ENCODE measurements at places on chromosomes 2 and 18.

- DNase-seq, result peak; percentile 92
Measured at GRCh38 chr2:180040146-180040925, 33.2 kb upstream of the CWC22 start.

DNA sequence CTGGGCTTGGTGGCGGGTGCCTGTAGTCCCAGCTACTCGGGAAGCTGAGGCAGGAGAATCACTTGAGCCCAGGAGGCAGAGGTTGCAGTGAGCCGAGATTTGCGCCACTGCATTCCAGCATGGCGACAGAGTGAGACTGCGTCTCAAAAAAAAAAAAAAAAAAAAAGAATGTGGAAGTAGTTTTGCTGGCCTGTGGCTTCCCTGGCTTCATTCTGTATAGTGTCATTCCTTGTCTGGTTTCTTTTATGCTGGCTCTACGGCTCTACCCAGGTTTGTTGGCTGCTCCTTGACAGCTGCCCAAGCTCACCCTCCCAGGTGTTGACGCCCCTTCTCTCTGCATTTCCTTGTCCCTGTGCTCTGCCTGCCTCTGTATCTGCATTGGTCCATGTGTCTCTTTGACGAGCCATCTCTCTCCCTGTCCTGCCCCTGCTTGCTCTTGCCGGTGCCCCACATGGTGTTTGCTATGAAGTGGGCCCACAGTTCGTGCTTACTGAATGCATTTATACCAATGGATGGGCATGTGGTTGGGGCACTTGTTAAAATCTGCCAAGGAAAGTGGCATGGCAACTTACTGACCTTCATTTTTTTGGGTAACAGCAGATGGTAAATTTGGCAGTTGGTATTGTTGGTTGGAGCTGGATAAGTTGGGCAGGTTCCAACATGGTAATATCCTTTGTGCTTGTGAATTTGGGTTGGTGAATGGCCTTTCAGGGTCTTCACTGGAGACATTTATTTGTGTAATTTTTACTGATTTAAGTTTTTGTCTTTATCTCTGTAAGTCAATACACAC, 113.9 kb downstream of the MAP4K4 start:
- DNase-seq, result no peak

DNA sequence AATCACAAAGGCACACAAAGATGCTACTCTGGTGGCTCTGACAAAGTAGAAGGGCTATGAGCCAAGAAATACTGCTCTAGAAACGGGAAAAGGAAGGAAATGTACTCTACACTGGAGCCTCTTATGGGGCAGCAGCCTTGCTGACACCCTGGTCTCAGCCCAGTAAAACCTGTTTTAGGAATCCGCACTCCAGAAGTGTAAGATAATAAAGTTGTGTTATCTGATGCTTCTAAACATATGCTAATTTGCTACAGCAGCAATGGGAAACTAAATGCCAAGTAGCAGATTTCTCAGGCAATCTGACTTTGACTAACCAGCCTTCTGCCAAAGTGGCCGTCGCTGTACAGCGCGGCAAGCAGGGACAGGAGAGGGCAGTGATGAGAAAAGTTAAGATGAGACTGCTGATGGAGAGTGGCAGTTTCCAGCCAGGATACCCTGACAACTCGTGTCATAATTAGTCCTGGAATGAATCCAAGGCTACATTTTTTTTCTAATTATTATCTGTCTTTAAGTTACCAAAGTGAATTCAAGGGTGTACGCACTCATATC, 99.0 kb downstream of the NETO1 start:
- DNase-seq, result no peak

DNA sequence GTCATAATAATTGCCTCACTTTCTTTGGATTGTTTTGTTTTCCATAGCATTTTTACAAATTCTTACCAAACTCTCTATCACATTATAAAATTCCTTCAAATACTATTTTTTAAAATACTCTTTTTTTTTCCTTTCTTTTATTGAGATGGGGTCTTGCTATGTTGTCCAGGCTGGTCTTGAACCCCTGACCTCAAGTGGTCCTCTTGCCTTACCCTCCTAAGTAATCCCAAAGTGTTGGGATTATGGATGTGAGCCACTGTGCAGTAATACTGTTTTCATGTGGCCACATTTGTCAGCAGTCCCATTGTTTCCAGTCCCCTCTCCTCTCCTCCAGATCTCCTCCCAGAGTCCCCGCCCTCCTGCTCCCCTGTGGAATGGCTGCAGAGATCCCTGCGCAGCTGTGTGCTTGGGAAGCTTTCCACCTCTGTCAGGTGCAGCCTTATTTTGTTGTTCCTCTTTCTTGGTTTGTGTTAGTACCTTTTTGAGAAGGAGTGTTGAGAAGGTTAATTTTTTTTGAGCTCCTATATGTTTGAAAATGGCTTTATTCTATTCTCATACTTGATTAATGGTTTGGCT, 227.3 kb downstream of the LOXHD1 start:
- DNase-seq, result no peak

GRCh38 chr18:30469091-30469490, 573.5 kb downstream of the DSC3 start:
- no peak for DNase-seq

- no peak for DNase-seq
Measured at GRCh38 chr2:7452110-7452876, 535.1 kb downstream of the RNF144A start.

- peak; percentile 22 for DNase-seq
Measured at GRCh38 chr18:74689251-74689650, 91.6 kb downstream of the ZNF407 start.

DNA sequence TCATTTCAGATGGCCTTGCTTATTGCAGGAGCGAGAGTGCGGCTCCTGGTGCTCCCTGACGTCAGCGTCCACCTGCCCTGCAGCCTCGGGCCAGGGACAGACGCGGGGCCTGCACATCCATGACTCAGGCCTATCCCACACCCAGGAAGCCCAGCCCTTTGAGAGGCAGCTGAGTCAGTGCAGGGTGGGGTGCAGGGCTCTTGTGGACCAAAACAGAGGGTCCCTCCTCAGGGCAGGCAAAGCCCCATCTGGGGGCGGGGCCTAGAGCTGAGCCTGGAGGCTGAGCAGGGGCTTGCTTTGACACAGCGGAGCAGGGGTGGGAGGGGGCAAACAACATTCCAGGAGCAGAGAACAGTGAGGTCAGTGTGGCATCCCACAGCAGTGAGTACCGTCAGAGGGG, 7.7 kb upstream of the ARHGEF4 start:
- DNase-seq, result peak; percentile 66

DNA sequence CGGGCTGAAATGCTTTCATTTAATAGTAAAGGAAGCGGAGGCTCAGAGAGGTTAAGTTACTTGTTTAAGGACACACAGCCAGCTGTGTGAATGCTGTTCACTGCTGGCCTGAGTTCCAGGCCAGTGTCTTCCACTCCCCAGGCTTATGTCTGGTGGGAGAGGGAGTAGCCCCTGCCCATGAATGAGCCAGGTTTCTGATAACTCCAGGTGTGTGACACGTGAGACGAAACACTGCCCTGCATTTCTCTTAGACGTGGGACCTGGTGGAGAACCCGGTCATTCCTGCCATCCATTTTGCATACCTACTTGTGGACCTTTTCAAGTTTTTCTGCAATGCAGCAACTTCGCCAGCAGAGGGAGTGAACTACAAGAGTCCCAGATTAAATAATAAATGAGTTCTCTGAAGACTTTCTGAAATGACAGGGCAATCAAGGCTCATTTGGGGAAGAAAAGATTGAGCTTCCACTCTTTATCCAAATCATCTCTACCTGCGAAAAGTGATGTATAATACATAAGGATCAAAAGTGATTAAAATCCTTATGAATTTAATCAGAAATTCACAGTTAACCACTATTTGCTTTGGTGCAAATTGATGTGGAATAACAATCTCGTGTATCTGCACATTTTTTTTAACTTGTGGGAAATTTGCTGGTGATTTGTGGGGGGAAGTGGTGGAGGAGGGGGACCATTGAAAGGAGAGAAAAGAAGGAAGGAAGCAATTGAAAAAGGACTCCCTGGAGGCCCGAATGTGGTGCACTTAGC, 79.4 kb upstream of the ASB18 start:
- peak; percentile 82 for DNase-seq

GRCh38 chr2:147594038-147594437, 250.8 kb upstream of the ACVR2A start:
- no peak for DNase-seq

- no peak for DNase-seq
Measured at GRCh38 chr2:172208791-172209325, 106.2 kb upstream of the DLX2 start.

GRCh38 chr18:31424383-31424988, 23.1 kb upstream of the DSG3 start:
- DNase-seq, result peak; percentile 67

GRCh38 chr2:157480182-157480961, 36.5 kb upstream of the CYTIP start:
- peak; percentile 40 for DNase-seq

- DNase-seq, result peak; percentile 77
Measured at GRCh38 chr2:27715318-27716210, 51.9 kb downstream of the SLC4A1AP start.

DNA sequence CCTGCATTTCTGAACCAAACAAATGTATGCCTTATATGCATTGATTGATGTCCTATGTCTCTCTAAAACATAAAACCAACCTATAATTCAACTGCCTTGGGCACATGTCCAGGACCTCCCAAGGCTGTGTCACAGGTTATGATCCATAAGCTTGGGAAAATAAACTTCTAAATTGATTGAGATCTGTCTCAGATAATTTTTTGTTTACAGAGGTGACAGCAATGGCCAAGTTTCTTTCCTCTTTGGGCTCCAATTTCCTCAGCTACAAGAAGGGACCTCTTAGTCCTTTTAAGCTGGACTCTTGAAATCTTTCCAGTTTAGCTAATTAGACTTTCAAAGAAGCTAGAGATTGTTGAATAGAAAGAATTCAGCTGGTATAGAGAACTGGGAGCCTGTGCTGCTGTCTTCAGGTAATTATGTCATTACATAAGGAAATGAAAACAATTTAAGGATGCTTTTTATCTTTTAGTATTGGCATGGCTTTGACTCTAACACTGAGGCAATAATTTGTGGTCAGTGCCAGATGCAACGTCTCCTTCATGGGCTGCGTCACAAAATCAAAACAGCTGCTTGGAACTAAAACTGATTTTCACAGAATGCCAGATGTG, 412.1 kb upstream of the TRIB2 start:
- DNase-seq, result peak; percentile 38

- DNase-seq, result peak; percentile 24
Measured at GRCh38 chr2:218229851-218230250, 12.9 kb downstream of the ARPC2 start.

GRCh38 chr2:138536302-138536701, 34.7 kb downstream of the SPOPL start:
- peak; percentile 40 for DNase-seq

GRCh38 chr2:165214093-165214492, 10.2 kb upstream of the SCN3A start:
- no peak for DNase-seq

GRCh38 chr2:59004621-59005020, 763.5 kb upstream of the FANCL start:
- no peak for DNase-seq

DNA sequence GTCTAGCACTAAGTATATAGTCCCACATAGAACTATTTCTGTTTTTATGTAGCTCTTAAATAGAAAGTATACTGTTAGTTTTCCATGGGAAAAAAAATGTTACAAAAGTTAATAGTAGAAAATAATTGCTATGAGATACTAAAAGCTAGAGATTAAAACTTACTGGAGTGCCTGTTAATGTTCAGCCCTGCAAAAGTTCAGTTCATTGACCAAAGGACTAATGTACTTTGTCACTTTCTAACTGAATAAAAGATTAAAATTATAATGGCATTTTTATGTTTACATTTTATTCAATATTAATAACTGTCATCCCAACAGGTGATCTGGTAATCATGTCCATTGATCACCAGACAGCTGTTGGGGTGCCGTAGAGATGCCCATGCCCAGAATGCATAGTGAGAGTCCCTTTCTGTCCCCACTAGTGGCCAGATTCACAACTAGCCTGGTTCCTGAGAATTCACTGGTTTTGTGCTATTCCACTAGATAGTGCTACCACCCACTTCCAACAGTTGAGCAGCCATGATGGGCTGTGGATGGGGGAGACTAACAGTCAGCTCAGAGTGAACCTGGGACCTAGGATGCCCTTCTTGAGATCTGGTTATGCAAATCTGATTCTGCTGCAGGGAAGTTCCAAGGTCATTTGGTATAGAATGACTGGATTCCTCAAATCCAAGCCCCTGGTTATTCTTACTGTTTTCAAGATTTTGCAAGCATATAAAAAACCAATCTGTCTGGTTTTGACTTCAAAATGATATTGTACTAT, 57.8 kb downstream of the AFTPH start:
- no peak for DNase-seq

DNA sequence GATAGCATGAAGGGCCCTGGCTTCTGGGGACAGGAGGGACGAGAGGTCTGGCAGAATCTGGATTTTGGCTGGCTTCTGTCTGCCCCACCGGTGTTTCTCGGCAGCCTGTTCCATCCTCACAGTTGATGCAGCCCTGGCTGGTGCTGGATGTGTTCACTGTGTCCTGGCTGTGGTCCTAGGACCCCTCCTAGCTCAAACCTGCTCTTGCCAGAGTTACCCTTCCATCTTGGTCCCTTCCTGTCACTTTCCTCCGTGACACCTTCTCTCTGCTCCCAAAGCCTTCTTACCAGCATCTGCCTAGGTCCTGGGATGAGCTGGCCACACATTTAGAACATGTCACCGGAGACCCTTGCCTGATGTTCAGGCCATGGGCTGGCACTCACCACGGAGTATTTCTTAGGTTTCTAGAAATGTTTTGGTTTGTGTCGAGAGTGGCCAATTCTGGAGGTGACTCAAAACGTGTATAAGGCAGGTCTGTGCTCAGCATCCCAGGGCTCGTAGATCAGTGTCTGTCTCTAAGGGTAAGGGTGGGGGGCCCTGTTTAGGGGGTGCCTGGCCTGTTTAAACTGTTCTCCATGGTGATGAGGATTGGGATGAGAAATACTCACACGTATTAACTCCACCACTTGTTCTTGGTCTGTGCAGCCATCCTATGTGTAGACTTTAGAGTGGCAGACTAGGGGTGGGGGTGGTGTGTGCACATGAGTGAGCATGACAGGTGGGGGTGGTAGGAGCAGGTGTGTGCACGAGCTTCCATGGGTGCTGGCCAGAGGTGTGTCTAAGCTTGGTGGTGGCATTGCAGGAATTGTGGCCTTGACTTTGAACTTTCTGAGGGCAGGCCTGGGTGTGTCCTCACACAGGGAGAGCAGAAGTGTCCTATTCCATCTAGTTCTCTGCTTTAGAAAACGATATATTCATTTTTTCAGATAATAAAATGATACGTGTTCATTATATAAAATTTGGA, 162.7 kb downstream of the DYSF start:
- no peak for DNase-seq

GRCh38 chr2:191166111-191166755, 15.4 kb upstream of the STAT4 start:
- peak; percentile 58 for DNase-seq

- no peak for DNase-seq
Measured at GRCh38 chr2:202102425-202103000, 29.5 kb downstream of the KIAA2012 start.

GRCh38 chr2:20931346-20931745, 108.4 kb upstream of the LDAH start:
- no peak for DNase-seq

DNA sequence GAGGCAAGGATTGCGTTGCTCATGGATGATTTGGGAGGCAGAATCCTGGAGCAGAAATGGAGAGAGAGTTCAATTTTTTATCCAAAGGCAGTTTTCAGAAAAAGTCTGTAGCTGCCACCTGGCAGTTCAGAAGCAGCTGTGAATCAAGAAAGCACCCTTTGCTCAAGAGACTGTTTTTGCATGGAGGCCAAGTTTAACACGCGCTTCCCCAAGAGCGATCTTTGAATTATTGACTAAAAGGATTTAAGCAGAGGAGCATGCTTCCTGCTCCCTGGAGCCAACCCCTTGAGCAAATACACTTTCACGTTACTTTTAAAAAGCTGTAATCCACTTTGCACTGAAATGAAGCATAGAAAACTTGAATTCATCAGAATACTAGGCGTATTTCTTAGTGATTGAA, 252.4 kb downstream of the RNF144A start:
- no peak for DNase-seq

Data from astrocyte of the hippocampus (primary cell).